ENCODE measurements at places on chromosomes 7 and 10.

DNA sequence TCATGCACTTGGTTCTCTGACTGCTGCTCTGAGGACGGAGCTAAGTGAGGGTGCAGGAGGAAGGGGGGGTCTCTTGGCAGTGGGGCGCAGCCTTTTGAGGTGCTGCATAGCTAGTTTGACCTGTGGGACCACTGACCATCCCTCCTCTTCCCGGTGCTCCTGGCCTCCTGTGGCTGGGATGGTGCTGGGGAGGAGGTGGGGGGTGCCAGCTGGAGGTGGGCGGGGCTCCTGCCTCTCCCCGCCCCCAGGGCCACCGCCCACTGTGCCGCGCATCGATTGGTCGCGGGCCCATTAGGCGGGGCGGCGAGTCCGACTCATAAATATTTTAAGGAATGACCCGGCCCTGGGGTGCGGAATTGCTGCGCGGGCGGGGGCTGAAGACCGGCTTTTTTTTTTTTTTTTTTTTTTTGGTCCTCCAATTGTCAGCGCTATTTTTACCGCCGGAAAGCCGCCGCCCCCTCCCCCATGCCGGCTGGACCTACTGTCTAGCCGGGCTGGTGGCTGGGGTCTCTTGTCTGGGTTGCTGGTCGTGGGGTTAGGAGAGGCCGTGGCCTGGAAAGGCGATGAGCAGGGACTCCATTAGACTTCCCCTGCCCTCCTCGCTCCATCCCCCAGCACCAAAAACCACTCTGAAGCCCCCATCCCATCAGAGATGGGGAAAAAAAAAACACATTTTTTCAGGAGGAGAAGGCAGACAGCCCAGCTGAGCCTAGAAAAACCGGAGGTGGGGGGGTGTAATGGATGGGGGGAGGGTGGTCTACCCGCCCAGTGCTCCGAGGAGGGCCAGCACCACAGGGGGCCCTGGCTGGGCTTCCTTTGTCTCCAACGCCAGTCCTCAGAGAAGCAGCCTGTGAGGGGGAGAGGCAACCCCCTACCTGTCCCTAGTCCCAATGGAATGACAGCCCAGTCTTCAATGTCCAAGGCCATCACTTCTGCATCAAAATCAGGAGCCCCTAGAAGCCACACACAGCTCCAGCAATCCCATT is 6.4 kb downstream of the SH2B2 start:
- no peak for DNase-seq
- no peaks in the 10 kb centered on the region for H3K36me3 ChIP-seq
- no peaks in the 10 kb centered on the region for H3K27me3 ChIP-seq

GRCh38 chr7:68209486-68209885 is 1212.9 kb downstream of the TYW1 start:
- H3K4me3 ChIP-seq = no peak overlapping the region
- no peak for DNase-seq
- H3K27me3 ChIP-seq = no peaks in the 10 kb centered on the region
- H3K36me3 ChIP-seq = no peaks in the 10 kb centered on the region

- H3K27ac ChIP-seq = no peak overlapping the region
- no peaks in the 10 kb centered on the region for H3K36me3 ChIP-seq
- no peaks in the 10 kb centered on the region for H3K27me3 ChIP-seq
- no peak overlapping the region for H3K4me3 ChIP-seq
- no peak for DNase-seq
- peaks cover under 1% of the 10 kb centered on the region for H3K4me1 ChIP-seq
Observed at GRCh38 chr10:86775056-86775869, 18.8 kb downstream of the BMPR1A start.

DNA sequence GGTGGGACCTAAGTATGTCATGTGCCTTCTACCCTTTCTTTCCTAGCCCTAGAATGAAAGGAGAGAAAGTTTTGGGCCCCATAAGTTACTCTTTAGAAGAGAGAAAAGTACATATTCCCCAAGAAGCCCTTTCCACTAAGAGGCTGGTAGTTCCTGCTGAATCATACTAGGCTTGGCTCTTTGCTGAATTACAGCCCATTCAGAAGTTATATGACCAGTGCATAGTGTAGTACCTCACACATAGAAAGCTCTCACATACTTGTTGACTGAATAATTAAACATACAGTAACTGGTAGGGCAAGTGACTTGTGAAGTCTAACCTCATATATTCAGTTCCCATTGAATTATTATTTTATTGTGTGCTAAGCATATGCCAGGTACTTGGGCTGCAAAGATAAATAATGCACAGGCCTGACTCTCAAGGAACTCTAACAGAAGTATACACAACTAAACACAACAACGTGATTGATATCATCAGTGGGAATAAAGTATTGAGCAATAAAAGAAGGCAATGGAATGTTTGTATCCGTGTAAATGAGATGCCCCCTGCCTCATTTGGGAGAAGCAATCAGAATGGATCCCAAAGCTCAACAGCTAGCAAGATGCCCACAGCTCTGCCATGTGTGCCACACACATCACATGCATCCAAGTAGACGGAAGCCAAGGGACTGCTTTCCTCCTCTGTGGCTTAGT is 38.9 kb upstream of the UBN2 start:
- no peaks in the 10 kb centered on the region for H3K36me3 ChIP-seq
- H3K27me3 ChIP-seq = no peaks in the 10 kb centered on the region
- H3K4me3 ChIP-seq = no peak overlapping the region
- no peak for DNase-seq
- no peak overlapping the region for H3K27ac ChIP-seq
- H3K4me1 ChIP-seq = no peaks in the 10 kb centered on the region

- H3K4me3 ChIP-seq = no peak overlapping the region
- no peak overlapping the region for H3K27ac ChIP-seq
- DNase-seq = no peak
- no peaks in the 10 kb centered on the region for H3K36me3 ChIP-seq
Observed at GRCh38 chr7:130367088-130367755, 13.1 kb upstream of the CPA1 start.

DNA sequence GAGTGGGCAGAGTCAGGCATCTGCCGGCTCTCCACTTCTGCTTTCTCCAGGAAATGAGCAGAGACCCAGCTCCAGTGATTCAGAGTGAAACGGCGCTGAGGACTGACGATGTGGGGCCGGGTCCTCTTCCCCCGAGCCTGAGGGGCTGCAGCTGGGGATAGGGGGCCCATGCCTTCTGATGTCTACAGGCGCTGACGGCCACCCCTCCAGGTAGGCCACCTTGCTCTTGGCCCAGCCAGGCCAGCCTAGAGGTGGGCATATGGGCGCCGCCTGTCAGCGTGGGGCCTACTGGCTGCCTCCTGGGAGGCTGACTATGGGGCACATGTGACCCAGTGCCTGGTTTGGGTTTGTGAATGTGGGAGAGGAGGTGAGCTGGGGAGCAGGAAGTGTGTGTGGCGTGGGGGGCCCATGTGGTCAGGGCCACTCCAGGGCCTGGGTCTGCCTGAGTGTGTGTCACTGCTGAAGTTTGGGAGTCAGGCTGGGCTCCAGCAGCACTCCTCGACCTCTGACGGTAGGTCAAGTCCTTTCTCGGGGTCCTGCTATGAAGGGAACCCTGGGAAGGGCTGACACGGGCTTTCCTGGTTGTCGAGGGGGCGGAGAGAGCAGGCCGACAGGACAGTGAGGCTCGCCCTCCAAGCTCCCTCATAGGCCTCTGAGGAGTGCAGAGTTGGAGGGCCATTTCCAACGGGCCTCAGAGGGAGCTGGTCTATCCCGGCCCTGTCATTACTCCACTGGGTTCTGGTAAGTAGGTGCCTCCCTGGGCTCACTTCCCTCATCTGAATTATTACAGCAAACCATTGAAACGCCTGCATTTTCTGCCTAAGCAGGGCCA is at the start of gene WDFY4:
TSS of gene WDFY4 (plus strand) at position 82 of the 832 bp plus-strand sequence. CDS start 24,860 bp downstream, outside the sequence.
- H3K36me3 ChIP-seq = no peaks in the 10 kb centered on the region
- no peak within 1 kb of the TSS for H3K4me3 ChIP-seq
- DNase-seq = no peak
- no peaks in the 10 kb centered on the region for H3K4me1 ChIP-seq
- H3K27ac ChIP-seq = no peak within 1 kb of the TSS

DNA sequence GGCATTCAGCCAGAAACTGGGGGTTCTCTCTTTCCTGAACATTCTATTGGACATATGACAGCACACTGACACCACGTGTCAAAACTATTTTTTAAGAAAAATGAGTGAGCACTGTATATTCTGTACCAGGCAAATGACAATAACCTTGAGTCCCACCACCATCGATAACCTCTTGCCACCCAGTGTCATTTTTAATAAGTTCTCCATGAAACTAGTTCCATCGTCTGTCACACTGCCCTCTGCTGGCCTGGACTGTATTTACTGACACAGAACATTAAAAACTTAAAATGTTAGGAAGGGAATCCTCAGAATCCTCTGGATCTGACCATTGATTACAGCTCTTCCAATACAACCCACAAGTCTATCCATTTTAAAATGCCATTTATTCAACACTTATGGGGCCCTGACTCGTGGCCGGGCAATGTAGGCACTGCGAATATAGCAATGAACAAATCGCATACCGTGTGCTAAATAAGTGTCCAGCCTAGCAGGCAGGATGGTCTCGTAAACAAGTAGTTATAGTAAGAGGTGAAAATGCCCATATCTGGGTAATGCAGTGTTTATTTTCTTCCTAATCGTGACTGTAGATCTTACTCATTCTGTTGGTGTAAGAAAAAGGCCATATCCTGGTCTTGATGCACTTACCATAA is 35.9 kb upstream of the CACNB2 start:
- H3K27ac ChIP-seq = no peak overlapping the region
- H3K4me1 ChIP-seq = no peaks in the 10 kb centered on the region
- no peaks in the 10 kb centered on the region for H3K36me3 ChIP-seq
- peaks cover 5% of the 10 kb centered on the region for H3K27me3 ChIP-seq
- peak; percentile 28 for DNase-seq
- H3K4me3 ChIP-seq = no peak overlapping the region

DNA sequence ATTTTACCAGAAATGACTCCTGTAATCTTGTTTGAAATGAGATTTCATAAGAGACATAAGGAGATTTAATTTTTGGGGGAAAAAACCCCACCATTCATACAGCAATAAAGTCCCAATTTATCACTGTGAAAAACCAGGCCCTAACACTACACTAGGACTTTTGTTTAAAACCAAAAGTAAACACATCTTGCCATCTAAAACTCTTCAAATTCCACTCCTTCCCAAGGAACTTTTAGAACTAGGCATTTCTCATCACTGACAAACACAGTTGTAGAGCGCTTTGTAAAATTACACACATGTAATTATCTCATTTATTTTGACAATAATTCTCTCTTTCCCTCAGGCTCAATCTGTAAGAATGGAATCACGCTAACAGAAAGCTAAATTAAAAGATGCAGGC is 128.1 kb upstream of the C1QL3 start:
- H3K36me3 ChIP-seq = no peaks in the 10 kb centered on the region
- H3K27me3 ChIP-seq = no peaks in the 10 kb centered on the region
- no peak overlapping the region for H3K4me3 ChIP-seq
- no peaks in the 10 kb centered on the region for H3K4me1 ChIP-seq

- no peaks in the 10 kb centered on the region for H3K4me1 ChIP-seq
- no peak overlapping the region for H3K4me3 ChIP-seq
- no peaks in the 10 kb centered on the region for H3K36me3 ChIP-seq
- DNase-seq = no peak
- no peak overlapping the region for H3K27ac ChIP-seq
Observed at GRCh38 chr10:104638861-104639589, 2.1 kb upstream of the SORCS3 start.

DNA sequence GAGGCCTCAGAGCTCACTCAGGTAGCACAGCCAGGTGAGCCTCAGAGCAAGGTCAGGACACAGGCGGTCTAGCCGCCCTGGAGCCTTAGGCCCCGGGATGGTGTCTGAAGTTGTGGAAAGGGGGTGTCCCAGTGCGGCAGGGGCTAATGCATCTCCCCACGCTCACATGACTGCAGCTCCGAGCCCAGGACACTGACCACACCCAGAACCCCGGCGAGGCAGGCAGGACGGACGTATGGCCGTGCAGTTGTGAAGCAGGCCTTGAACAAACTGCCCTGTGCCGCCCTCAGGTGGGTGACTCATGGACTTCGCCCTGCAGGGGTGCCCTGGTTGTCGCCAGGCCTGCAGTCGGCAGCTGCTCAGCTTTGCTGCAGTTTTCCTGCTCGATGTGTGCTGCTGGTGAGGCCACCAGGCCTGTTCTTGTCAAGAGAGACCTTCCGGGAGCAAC is 5.0 kb upstream of the PRKAR1B start:
- peaks cover 7% of the 10 kb centered on the region for H3K36me3 ChIP-seq
- peaks cover 21% of the 10 kb centered on the region for H3K4me1 ChIP-seq
- H3K27me3 ChIP-seq = no peaks in the 10 kb centered on the region
- H3K4me3 ChIP-seq = no peak overlapping the region

DNA sequence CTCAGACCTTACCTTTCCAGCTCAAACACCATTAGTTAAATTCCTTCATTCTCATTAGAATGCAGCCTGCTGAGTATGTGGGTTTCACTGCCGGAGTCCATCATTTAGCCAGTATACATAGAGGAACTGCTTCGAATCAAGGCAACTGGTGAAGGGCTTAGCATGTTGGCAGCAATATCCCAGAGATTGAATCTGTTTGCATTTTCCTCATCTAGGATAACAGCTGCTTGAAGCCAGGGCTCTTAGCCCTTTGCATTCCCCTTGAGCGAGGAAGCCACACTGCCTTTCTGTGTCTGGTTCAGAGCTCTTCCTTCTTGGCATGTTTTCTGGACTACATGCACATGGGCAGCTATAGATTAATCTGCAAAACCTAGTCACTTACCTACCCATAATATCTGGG is 14.7 kb downstream of the NODAL start:
- no peak overlapping the region for H3K27ac ChIP-seq
- H3K4me3 ChIP-seq = no peak overlapping the region
- DNase-seq = no peak
- H3K36me3 ChIP-seq = peaks cover 33% of the 10 kb centered on the region
- no peaks in the 10 kb centered on the region for H3K4me1 ChIP-seq

DNA sequence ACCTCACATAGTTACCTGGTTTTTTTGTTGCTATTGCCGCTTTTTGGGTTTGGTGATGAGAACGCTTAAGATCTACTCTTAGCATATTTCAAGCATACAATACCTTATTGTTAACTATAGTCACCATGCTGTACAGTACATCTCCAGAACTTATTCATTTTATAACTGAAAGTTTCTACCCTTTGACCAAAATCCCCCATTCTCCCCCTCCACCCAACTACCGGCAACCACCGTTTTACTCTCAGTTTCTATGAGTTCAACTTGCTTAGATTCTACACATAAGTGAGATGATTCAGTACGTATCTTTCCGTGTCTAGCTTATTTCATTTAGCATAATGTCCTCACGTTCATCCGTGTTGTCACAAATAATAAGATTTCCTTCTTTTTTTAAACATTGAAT is 86.7 kb upstream of the IL6 start:
- H3K36me3 ChIP-seq = no peaks in the 10 kb centered on the region
- H3K27me3 ChIP-seq = no peaks in the 10 kb centered on the region
- no peak for DNase-seq
- no peaks in the 10 kb centered on the region for H3K4me1 ChIP-seq
- no peak overlapping the region for H3K4me3 ChIP-seq
- no peak overlapping the region for H3K27ac ChIP-seq

DNA sequence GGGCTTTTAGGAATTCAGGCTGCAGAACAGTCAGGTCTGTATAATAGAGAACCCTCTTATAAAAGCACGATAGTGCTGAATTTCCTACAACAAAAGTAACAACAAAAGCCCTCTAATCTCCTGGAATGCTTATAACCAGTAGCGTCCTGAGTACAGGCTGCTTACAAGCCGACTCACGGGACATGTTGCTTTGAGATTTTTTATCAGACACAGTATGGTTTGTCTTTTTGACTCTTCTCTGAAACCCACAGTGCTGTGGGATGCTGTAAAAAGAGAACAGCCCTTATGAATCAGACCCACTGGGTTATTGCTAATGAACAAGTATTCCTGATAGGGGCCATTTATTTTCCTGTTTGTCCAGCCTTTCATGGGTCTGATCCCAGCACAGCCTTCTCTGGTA is 59.4 kb downstream of the PLPP4 start:
- no peak overlapping the region for H3K27ac ChIP-seq
- no peaks in the 10 kb centered on the region for H3K36me3 ChIP-seq
- no peak overlapping the region for H3K4me3 ChIP-seq

- H3K27ac ChIP-seq = no peak overlapping the region
- no peak overlapping the region for H3K4me3 ChIP-seq
- H3K36me3 ChIP-seq = peaks cover 11% of the 10 kb centered on the region
- no peak for DNase-seq
- no peaks in the 10 kb centered on the region for H3K27me3 ChIP-seq
Observed at GRCh38 chr10:11468126-11468742, 143.2 kb downstream of the USP6NL start.
